ENCODE measurements at places on chromosomes 6 and 20. TPM values are rescaled to one million over a fixed set of nuclear protein-coding genes. Genes with fewer than 3 reads are reported as not detected.

GRCh38 chr20:62641321-62642050 lies 817 bp upstream of the SLCO4A1 start:
- DNase-seq: no peak

DNA sequence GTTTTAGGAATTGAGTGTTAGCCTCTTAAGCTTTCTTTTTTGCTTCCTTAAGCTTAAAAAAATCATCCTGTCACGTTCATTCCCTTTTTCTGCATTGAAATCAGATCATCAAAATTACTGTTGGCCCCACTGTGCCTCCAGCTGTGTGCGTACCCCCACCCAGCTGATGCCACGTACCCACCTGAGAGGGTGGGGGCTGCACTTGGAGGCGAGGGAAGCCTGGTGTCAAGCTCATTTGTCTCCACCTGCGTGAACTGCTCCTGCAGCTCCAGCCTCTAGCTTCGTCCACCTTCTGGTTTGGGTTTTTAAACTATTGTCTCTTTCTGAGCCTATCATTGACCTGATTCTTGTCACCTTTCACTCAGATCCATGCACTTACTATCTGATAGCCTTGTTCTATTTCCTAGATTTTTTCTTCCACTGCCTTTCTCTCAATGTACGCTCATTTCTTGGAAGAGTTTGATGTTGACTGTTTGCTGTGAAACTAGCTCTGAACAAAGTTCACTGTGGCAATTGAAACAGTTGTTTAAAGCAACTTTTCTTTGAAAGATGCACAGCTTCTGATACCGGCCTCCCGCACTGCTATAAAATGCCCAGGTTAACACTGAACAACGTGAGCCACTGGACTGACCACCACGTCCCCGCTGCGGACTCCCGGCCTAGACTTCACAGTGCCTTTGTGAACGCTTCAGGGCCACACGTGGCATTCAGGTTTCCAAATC lies 30.0 kb upstream of the IRF4 start:
- DNase-seq: peak; percentile 62

DNA sequence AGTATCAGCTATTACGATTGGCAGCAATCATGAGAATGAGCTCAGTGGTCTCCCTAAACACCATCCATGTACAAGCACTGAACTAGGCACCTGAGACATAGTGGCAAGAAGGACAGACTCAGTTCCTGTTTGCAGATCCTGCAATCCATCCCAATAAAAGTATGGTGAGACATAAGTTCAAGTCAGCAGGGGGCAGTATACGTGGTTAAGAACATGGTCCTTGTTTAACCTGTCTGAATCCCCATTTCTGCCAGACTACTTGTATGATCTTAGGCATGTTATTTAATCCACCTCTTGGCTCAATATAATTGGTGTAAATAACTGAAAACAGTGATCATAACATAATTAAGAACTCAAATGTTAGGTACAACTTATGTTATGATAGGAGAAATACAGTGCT lies 33.2 kb upstream of the PNISR start:
- DNase-seq: no peak

DNA sequence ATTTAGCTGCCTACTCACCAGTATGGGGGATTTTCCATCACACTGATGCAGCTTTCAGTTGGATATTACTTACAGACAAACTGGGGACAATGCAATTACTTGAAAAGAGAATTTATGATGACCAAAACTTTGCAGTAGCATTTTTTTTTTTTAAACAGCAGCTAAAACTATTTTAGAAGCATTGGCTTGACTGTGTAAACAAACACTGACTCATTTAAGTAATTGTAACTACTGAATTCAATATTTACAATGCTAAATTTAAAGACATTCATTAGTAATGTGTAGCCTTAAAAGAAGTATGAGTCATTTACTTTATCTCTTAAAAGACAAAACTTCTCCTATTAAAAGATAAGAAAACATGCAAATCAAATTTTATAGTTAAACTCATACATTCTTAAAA lies 295.9 kb upstream of the FERMT1 start:
- no peak for DNase-seq

- DNase-seq: peak; percentile 58
These were observed 40.9 kb downstream of the ALDH8A1 start for GRCh38 chr6:134908906-134909516.

GRCh38 chr20:31485450-31486339 lies 10.6 kb downstream of the REM1 start:
- peak; percentile 58 for DNase-seq

- DNase-seq: no peak
These were observed 17.3 kb upstream of the CD93 start for GRCh38 chr20:23103284-23104018.

Gene NFKBIE
- 30.2 TPM for total RNA-seq

Gene GSTA1
- total RNA-seq: 16.1 TPM

Gene ELOVL4
- total RNA-seq: not detected

Gene SYTL3
- 0.70 TPM for total RNA-seq

Gene ZNF512B
- 16.8 TPM for total RNA-seq

Data from right lobe of liver (tissue), 6 donors.